Muscle of leg (tissue), 16 donors: ENCODE measurements at places on chromosomes 2 and 18. TPM values are rescaled to one million over a fixed set of nuclear protein-coding genes. Genes with fewer than 3 reads are reported as not detected.

DNA sequence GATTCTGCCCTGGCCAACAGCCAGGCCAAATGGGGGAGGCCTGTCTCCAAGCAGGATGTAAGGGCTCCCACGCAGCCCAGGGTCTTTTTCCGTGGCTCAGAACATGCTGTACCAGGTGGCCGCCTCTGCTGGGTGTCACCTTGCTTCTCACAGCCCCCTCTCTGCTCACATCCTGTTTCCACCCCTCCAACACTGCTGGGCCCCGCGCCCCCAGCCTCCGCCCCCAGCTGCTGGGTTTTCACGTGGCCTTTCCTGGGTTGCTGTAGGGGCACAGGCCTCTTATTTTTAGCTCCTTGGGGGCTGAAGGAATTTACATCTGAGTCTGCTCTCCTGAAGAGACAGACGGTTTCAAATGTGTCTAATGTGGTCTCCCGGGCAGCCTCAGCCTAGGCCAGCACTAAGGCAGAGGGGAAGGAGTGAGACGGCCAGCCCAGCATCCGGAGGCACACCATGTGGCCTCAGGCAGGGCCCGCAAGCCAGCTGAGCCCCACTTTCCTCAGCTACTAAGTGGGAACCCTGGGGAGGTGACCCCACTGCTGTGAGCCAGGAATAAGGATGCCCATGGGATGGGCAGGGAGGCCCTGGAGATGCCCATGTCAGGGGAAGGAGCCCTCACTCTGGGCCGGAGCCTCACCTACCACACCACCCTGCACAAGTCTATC is 18.7 kb upstream of the DUSP2 start:
- H3K27me3 ChIP-seq, result no peaks in the 10 kb centered on the region
- H3K36me3 ChIP-seq, result no peaks in the 10 kb centered on the region
- no peak overlapping the region for H3K4me3 ChIP-seq
- DNase-seq, result peak; percentile 47
- peaks cover 18% of the 10 kb centered on the region for H3K4me1 ChIP-seq
- peak overlapping the region; percentile 47 for H3K27ac ChIP-seq

DNA sequence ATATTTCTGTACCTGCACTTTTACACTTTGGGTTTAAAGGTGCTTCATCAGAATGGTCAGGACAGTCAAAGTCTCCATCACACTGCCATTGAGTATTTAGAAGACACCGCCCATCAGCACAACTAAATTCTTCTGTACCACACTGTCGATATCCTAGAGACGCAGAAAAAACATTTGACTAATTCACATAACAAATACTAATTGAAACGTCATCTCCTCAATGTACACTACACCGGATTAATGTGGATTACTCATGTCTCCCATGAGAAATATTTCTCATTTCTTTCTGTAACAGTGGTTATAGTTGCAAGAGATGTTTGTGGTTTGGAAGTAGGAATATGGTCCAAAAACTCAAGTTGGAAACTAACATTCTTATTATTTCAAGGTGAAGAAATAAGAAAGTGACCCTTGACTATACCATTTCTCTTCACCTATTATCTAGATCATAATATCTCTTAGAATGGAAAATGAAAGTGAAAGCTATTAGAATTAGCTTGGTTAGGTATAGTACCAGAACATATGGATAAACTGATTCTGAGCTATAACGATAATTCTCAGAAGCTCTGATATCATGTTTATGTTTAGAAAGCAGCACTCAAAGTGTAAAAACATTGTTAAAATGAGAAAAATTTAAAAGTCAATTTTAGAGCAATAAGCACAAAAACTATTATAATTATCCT is 1627.7 kb downstream of the LRP1B start:
- H3K36me3 ChIP-seq, result no peaks in the 10 kb centered on the region
- no peak overlapping the region for H3K4me3 ChIP-seq
- H3K27ac ChIP-seq, result no peak overlapping the region
- H3K27me3 ChIP-seq, result no peaks in the 10 kb centered on the region
- DNase-seq, result no peak
- H3K4me1 ChIP-seq, result no peaks in the 10 kb centered on the region

DNA sequence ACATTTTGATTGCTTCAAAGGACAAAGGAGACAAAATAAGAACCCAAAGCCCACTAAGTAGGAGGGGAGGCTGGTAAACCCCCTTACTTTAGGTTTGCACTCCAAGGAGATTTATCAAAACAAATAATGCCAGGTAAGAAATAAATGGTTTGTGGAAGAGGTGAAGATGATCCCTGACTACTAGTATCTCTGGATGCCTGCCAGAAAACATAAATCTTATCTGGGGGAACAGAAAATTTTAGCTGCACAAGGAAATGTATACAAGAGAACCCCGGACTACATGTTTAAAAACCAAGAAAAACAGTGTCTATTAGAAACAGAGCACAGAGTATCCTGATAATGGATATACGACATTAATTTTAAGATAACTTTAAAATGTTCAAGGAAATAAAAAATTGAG is 114.1 kb downstream of the TRABD2A start:
- no peak overlapping the region for H3K27ac ChIP-seq
- H3K4me1 ChIP-seq, result no peaks in the 10 kb centered on the region
- H3K36me3 ChIP-seq, result no peaks in the 10 kb centered on the region

- no peak for DNase-seq
- peaks cover 38% of the 10 kb centered on the region for H3K36me3 ChIP-seq
- H3K27ac ChIP-seq, result no peak overlapping the region
- H3K27me3 ChIP-seq, result no peaks in the 10 kb centered on the region
- no peaks in the 10 kb centered on the region for H3K4me1 ChIP-seq
- no peak overlapping the region for H3K4me3 ChIP-seq
These were observed 16.7 kb downstream of the DDX1 start for GRCh38 chr2:15608392-15608761.

DNA sequence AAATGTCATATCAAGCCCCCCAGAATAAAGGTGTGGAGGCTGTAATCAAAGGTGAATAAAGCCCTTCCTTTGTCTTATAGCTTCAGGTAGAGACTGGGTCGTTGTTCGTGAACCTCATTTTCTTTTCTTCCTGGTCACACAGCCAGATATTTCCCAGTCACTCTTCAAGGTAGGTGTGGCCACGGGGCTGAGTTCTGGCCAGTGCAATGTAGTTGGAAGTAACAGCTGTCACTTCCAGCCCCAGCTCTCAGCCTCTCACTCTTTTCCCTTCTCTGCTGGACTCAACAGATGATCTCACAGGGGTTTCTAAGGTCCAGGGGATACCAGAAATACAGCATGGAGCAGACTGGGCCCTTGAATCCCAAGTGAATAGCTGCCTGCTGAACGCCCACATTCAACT is 15.8 kb upstream of the TRPM8 start:
- H3K27me3 ChIP-seq, result peaks cover 2% of the 10 kb centered on the region
- no peaks in the 10 kb centered on the region for H3K4me1 ChIP-seq
- no peak overlapping the region for H3K4me3 ChIP-seq
- no peaks in the 10 kb centered on the region for H3K36me3 ChIP-seq

DNA sequence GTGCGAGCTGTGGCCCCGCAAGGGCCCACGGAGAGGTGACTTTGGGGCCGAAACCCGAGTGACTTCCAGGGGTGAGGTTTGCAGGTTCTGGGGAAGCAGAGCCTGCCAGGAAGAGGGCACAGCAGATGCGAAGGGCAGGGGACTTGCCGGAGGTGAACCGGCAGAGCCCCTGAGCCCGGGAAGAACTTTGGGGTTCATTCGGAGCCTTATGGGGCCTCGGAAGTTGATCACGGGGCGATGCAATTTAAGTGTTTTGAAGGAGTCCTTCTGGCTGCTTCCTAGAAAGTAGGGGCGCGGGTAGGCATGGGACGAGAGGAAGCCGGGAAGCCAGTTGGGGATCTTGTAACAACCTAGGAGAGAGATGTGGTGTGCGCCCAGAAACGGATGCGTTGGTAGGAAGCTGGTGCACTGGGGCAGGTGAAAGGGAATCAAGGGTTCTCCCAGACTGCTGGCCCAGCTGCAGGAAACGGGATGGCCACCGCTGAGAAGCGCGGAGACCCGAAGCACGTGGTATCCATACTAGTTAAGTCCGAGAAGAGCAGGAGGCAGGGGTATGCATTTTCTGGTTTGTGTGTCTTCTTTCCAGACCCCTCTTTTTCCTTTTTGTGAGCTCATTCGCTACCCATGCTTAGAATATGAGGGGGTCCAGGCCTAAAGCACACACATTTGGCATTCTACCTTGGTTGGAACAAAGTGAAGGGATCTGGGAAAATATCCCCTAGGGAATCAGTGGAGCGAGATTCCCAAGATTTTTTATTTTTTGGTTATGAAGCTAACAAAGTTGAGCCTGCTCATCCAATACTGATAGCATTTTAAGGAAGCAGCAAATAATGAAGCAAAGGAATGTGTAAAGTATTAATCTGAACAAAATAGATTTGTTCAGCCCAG is 758 bp downstream of the SCLY start:
- peaks cover 2% of the 10 kb centered on the region for H3K27me3 ChIP-seq
- H3K27ac ChIP-seq, result peak overlapping the region; percentile 78
- peak; percentile 45 for DNase-seq
- peaks cover 6% of the 10 kb centered on the region for H3K36me3 ChIP-seq
- peaks cover 22% of the 10 kb centered on the region for H3K4me1 ChIP-seq

- peak; percentile 91 for DNase-seq
- peaks cover 47% of the 10 kb centered on the region for H3K4me1 ChIP-seq
- H3K36me3 ChIP-seq, result peaks cover 4% of the 10 kb centered on the region
- H3K4me3 ChIP-seq, result no peak overlapping the region
- no peaks in the 10 kb centered on the region for H3K27me3 ChIP-seq
These were observed 41.9 kb downstream of the SPTBN1 start for GRCh38 chr2:54497763-54498680.

Gene SNORC
- total RNA-seq, result 0.80 TPM

DNA sequence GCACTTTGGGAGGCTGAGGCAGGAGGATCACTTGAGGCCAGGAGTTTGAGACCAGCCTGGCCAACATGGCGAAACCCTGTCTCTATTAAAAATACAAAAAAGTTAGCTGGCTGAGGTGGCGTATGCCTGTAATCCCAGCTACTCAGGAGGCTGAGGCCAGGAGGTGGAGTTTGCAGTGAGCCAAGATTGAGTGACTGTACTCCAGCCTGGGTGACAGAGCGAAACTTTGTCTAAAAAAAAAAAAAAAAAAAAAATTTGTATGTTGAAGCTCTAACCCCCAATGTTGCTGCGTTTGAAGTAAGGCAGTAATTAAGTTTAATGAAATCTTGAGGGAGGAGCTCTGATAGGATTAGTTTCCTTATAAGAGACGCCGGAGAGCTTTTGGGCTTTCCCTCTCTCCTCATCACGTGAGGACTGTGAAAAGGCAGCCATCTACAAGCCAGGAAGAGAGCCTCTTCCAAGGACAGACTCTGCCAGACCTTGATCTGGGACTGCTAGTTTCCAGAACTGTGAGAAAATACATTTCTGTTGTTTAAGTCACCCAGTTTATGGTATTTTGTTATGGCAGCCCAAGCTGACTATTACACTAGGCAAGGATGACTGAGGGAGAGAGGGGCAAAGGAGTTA is 11.5 kb upstream of the PNPT1 start:
- no peaks in the 10 kb centered on the region for H3K4me1 ChIP-seq
- no peaks in the 10 kb centered on the region for H3K36me3 ChIP-seq
- DNase-seq, result peak; percentile 52
- no peaks in the 10 kb centered on the region for H3K27me3 ChIP-seq
- no peak overlapping the region for H3K27ac ChIP-seq
- no peak overlapping the region for H3K4me3 ChIP-seq

Gene CCBE1
- 2.8 TPM for total RNA-seq

Gene HOXD13
- 0.31 TPM for total RNA-seq

Gene ZNF396
- 1.3 TPM for total RNA-seq

GRCh38 chr2:83951378-83951947 is 507.6 kb downstream of the SUCLG1 start:
- no peak overlapping the region for H3K4me3 ChIP-seq
- no peak for DNase-seq
- H3K36me3 ChIP-seq, result no peaks in the 10 kb centered on the region
- no peaks in the 10 kb centered on the region for H3K27me3 ChIP-seq
- H3K27ac ChIP-seq, result no peak overlapping the region

- H3K4me3 ChIP-seq, result no peak overlapping the region
- peaks cover 16% of the 10 kb centered on the region for H3K4me1 ChIP-seq
- H3K27ac ChIP-seq, result peak overlapping the region; percentile 78
- H3K36me3 ChIP-seq, result no peaks in the 10 kb centered on the region
These were observed 10.4 kb upstream of the EVA1A start for GRCh38 chr2:75570948-75571729.

- no peak for DNase-seq
- H3K4me3 ChIP-seq, result no peak overlapping the region
- H3K27me3 ChIP-seq, result no peaks in the 10 kb centered on the region
- H3K4me1 ChIP-seq, result no peaks in the 10 kb centered on the region
These were observed 829.3 kb downstream of the LRRTM4 start for GRCh38 chr2:76692908-76693307.

Gene EVX2
- 0.18 TPM for total RNA-seq

DNA sequence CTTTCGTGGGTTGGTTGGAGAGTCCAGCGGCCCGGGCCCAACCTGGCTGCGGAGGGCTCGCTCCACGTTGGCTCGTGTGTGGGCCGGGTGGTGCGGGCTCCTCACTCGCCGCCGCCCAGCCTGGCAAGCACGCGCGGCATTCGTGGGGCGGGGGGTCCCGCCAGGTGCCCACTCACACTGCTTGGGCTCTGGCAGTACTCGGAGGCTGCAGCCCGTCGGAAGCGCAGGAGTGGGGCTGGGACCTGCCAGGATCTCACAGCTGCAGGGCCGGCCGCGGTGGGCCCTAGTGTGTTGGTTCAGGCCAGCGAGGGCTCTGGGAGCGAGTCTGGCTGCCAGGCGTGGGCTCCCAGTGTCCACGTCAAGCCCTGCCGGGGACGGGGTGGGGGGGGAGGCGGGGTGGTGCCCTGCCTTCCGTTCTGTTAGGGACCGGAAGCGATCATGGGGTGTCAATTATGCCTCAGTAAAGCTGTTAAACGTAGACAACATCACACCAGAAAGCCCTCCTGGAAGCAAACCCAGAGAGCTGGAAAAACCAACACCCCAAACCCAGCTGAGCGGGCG is 1.0 kb upstream of the HS6ST1 start:
- no peak overlapping the region for H3K27ac ChIP-seq
- no peak for DNase-seq
- H3K4me3 ChIP-seq, result no peak overlapping the region
- H3K27me3 ChIP-seq, result peaks cover 4% of the 10 kb centered on the region
- H3K36me3 ChIP-seq, result peaks cover 4% of the 10 kb centered on the region
- peaks cover 49% of the 10 kb centered on the region for H3K4me1 ChIP-seq

- H3K36me3 ChIP-seq, result no peaks in the 10 kb centered on the region
- H3K27me3 ChIP-seq, result peaks cover 38% of the 10 kb centered on the region
- no peak overlapping the region for H3K4me3 ChIP-seq
These were observed 175.8 kb downstream of the LOXHD1 start for GRCh38 chr18:46481048-46481846.

DNA sequence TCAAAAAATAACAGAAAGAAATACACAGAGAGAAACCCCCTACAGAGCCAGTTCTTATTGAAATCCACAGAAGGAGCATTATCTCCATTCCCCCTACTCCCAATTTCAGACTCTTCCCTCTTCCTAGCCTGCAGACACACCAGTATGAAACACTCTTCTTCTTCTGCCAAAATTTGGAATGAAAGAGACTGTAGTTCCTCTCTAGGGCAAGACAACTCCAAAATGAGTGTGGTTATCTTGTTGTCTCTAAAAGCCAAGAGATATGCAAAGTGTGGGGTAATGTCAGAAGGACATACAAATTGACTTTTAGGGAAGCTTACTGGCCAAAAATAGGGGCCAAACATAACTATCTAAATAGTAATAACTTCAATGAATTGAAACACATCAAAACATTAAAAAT is 337.1 kb upstream of the SETBP1 start:
- peak; percentile 39 for DNase-seq
- H3K4me3 ChIP-seq, result no peak overlapping the region
- H3K27ac ChIP-seq, result no peak overlapping the region

GRCh38 chr2:197158591-197159550 is 151.7 kb downstream of the ANKRD44 start:
- no peaks in the 10 kb centered on the region for H3K36me3 ChIP-seq
- H3K27me3 ChIP-seq, result no peaks in the 10 kb centered on the region
- DNase-seq, result peak; percentile 71
- H3K4me1 ChIP-seq, result peaks cover under 1% of the 10 kb centered on the region
- peak overlapping the region; percentile 17 for H3K27ac ChIP-seq
- H3K4me3 ChIP-seq, result no peak overlapping the region
